HS-5 (cell line): ENCODE measurements at places on chromosomes 16 and 17.

DNA sequence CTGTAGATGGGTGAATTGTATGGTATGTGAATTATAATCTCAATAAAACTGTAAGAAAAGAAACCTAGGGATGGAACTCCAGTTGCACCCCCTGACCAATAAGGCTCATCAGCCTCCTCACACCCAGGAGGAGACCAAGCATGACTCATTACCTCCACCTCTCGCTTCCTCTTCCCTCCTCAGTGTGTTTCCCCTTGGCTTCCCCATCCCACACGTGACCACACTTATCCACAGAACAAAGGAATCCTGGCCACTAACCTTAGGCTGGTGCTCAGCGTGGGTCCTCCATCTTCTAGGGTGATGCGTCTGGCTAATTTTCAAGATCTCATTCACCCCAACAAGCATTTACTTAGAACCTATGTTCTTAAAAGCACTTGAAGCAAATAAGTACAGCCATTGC, 36.2 kb upstream of the MAP3K14 start:
- no peak for DNase-seq

DNA sequence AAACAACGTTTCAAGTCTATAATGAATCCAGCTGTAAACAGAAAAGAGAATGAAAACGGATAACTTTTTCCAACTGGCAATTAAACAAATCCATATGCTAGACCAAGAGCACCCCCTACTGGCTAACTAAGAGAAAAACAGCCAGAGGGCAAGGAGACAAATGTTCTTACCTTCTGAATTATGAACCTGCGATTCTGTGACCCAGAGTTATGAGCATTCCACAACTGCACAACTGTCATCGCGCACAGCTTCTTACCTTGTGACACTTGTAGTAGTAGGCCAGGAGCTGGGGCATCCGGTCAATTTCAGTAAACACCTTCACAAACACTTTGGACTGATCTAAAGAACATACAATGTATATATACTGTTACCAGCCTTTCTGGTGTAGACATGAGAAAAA, 18.6 kb downstream of the COG7 start:
- DNase-seq: no peak

DNA sequence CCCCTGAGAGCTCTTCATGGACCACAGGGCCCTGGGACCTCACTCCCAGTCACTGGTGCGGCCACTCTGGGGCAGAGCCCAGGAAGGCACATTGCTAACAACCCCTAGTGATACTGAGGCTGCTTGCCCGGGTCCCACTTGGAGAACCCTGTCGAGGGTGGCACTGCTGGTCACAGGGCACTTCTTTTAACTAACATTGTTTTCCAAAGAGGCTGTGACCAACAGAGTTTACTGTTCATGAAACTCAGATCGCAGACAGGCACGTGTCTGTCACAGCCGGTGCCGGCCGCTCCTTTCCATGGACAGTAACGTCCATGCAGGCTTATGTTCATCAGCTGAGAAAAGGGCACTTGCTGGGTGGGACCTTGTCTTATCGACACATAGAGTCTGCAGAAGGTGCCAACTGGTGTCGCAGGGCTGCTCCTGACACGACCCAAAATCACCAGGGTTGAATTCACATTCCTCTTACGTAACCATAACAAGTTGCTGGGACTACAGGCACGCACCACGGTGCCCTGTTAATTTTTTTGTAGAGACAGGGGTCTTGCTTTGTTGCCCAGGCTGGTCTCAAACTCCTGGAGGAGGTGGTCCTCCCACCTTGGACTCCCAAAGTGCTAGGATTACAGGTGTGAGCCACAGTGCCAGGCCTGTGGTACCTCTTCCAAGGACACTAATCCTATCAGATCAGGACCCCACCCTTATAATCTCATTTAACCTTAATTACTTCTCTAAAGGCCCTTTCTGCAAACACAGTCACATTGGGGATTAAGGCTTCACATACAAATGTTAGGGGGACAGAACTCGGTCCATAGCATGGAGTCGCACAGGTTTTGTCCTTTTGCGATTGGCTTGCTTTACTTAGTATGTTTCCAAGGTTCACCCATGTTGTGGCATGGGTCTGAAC, 1.2 kb upstream of the ZC3H18 start:
- no peak for DNase-seq

DNA sequence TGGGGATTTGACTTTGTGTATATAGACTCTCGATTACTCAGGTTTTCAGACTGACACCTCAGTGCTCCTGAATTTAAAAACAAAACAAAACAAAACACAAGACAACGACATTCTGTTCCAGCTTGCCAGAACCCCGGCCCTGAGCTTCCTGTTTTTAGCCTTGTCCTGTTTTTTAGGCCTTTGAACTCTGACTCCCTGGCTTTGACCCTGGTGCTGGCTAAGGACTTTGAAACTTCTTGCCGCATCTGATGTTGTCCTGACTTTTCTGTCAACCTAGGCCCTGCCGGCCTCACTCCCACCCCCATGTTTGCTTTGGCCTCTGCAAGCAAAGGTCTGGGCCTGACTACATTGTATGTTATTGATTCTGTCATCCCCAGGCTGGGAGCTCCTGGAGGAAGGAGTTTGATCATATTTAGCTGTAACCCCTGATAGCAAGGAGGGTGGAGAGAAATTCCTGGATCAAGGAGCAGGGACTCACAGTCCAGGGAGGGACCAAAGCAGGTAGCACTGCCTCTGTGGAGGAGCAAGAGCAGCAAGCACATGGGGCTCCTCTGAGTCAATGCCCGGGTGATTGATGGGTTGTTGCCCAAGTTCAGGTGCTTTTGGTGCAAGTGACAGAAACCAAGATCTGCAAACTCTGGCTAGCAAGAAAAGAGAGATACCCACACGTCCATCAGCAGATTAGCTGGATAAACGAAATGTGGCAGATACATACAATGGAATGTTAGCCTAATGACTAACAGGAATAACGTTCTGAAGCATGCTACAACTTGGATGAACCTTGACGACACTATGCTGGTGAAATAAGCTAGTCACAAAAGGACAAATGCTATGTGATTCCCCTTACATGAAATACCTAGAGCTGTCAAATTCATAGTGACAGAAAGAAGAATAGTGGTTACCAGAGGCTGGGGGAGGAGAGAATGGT, 7.7 kb downstream of the CCL16 start:
- DNase-seq: no peak

- DNase-seq: no peak
Measured at GRCh38 chr16:77925531-77925930, 96.8 kb upstream of the CLEC3A start.

- DNase-seq: no peak
Measured at GRCh38 chr17:9324864-9325263, 250.8 kb downstream of the STX8 start.

- DNase-seq: no peak
Measured at GRCh38 chr16:57527610-57528360, 8.6 kb downstream of the CCDC102A start.

DNA sequence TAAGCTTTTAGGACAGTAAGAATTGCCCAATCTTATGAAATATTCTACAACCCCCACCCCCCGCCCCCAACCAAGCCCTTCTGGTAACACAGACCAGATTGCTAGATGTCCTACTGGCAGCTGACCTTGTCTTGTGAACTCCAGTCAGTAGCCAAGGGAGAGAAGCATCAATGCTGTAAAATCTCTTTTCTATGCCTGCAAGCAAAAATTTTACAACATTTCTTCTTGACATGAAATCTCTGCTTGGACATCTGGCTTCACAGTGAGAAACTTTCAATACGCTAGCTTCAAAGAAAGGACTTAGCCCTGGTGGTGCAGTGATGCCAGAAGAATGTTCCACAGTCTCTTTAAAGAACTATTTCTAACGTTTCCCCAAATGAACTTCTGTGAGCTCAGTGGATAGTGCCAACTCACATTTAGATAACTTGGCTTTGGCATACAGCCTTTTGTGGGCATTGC, 169.3 kb upstream of the AXIN2 start:
- no peak for DNase-seq

- no peak for DNase-seq
Measured at GRCh38 chr16:22099256-22099975, 7.1 kb downstream of the VWA3A start.

DNA sequence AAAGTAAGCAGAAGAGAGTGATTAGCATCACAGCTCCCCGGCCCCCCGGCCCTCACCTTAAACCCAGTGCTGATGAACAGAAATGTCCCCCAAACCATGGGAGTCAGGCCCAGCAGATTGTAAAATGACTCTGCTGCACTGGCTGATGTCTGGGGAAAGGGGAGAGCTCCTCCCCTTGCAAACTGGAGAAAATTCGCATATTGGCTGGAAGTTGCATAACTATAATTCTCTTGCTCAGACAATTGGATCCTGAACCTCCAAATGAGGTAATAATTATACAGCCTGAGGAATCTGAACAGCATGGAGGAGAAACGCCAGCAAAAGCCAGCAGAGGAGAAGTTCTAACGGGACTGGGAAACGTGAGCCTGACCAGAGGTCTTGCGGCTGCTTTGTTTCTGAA, 109.7 kb downstream of the C16orf95 start:
- no peak for DNase-seq

DNA sequence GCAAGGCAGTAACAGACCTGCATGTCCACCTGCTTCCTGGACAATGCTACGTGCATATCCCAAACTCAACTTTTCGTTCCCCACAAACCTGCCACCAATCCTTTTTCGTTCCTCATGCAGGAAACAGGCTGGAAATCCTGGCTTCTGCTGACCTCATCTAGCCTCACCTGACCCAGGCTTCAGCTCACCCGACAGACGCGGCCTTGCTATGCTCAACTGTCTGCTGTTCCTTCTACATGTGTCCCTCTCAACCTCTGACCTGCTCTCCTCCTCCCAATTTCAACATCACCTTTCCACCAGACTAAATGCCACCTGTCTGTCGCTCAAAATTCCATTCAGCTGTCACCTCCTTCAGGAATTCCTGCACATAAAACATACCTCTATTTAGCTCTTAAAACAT, 44.5 kb downstream of the XPO6 start:
- DNase-seq: no peak

DNA sequence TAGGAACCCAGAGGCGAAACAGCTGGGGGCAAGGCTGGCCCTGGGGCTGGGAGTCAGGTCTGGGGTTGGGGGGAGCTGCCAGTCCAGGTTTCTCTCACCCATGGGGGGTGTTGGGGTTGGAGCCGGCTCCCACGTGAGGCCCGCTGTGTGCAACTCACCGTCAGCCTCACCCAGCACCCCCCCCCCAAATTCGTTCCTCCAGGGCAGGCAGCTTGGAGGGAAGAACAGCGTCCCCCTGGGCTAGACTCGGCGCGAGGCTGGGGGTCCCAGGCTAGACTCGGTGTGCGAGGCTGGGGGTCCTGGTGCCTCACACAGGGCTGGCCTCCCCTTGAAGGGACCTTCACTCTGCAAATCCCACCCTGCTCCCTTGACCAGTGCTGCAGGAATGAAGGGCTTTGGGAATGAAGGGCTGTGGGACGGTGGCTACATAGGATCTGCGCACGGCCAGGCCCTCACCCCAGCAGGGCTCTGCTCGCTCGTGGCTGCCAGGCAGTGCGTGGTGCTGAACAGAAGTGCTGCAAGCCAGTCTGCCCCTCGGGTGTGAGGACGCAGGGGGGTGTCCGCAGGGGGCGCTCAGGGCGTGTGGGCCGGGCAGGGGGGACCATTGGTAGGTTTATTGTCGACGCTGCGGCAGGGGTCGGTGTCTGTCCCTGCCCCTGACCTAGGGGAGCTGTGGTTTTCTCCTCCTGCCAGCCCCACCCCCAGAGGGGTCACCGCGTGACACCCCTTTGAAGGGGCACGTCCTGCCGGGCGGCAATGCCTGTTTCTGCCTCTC, 74.7 kb downstream of the KLHDC4 start:
- DNase-seq: no peak

DNA sequence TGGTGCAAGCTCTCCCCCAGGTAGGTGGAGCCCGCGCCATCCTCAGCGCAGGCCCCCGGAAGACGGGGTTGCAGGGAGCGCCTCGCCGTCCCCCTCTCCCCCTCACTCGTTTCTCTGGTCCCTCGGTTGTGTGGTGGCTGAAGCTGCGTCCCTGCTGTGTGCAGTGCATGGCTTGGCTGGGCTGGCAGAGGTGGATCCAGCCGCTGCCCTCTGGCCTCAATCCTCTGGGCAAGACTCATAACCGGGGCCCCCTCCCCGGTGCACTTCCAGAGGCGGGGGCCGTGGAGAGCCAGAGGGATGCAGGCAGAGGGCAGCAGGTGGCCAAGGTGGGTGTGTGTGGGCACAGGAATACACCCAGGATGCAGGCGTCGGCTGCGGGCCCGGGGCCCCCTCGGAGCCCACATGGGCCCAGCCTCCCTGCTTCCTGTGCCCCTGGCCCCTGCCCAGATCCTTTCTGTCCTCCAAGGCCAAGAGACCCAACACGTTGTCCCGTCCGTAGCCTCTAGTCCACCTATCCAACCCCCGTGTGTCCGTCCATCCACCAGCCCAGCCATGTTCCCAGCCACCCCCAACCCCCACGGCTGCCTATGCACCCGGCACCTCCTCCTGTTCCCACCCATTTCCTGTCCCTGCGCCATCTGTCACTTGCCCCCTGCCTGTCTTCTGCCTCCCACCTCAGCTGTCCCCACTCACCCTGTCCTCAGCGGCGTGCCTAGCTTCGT, 9.3 kb downstream of the TPSG1 start:
- DNase-seq: no peak

DNA sequence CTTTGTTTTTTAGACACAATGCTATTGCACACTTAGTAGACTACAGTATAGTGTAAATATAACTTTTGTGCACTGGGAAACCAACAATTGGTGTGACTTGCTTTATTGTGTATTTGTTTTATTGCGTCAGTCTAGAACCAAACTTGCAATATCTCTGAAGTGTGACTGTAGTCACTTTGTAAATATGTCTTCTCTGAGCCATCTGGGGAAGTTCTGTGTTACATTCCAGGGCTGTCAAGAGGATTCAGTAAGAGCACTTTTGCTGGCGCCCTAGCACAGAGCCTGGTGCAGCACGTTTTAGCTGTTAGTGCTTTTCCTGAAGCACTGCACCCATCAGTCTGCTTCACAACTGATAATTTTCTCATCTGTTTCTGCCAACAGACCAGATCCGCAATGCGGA, 73.2 kb downstream of the NT5M start:
- no peak for DNase-seq

DNA sequence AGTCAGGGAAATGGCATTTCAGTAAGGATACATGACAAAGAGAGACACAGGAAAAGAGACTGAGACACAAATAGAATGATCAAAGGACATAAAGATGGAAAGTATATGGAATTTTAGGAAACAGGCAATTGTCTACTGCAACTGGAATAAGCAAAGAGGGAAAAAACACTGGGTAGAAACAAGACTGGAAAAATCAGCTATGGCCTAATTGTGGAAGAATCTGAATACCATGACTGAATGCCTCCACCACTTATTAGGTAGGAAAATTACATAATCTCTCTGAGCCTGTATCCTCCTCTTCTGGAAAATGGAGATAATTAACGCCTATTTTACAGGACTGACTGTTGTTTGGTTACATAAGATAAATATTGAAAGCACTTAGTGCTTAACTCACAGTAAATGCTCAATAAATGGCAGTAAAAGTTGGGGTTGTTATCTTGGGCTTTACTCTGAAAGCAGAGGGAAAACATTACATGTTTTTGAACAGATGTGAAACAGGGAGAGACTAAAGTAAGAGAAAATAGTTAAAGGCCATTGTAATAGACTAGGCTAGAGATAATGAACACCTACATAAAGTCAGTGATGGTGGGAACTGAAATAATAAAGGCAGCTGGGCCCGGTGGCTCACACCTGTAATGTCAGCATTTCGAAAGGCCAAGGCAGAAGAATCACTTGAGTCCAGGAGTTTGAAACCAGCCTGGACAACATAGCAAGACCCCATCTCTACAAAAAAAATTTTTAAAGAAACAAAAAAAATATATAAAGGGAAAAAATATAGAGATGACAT, 63.5 kb upstream of the C17orf78 start:
- DNase-seq: no peak
